ENCODE measurements at places on chromosomes 4 and X. TPM values are rescaled to one million over a fixed set of nuclear protein-coding genes. Genes with fewer than 3 reads are reported as not detected.

The KLHL5 gene
- total RNA-seq = 148 TPM

The ZDHHC15 gene
- under 0.01 TPM for total RNA-seq

The IL21 gene
- total RNA-seq = not detected

The USP38 gene
- total RNA-seq = 9.5 TPM

The SULT1B1 gene
- not detected for total RNA-seq

The SHOX gene
- not detected for total RNA-seq

The NWD2 gene
- under 0.01 TPM for total RNA-seq

The PACRGL gene
- 16.5 TPM for total RNA-seq

The PAGE4 gene
- total RNA-seq = not detected

The SAGE1 gene
- total RNA-seq = not detected

The SPACA5B gene
- total RNA-seq = not detected

The PNMA6E gene
- total RNA-seq = not detected

The RBM41 gene
- total RNA-seq = 14.0 TPM

The SLC7A11 gene
- total RNA-seq = 37.5 TPM

Measured in bronchial smooth muscle cell (primary cell).